ENCODE measurements at places on chromosomes 6 and 20.

GRCh38 chr6:112774319-112774718, 427.2 kb downstream of the RFPL4B start:
- no peak for DNase-seq

GRCh38 chr6:31170987-31171671, 647 bp upstream of the POU5F1 start:
- no peak for DNase-seq

DNA sequence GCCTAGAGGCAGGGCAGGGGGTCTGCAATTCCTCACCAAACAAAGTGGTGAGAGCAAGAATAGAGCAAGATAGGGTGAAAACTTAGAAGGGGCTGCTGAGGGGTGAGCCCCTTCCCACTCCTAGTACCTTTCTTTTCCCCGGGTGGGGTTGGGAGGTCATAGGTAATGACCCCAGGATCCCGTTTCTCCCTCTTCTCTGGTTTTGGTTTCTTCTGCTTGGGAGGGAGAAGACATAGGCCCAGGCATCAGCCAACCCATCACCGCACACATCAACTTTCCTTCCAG, 3.5 kb downstream of the VARS1 start:
- no peak for DNase-seq

GRCh38 chr6:14100138-14100537, 17.4 kb upstream of the CD83 start:
- no peak for DNase-seq

GRCh38 chr6:166642646-166643045, 15.6 kb upstream of the RPS6KA2 start:
- DNase-seq, result no peak

GRCh38 chr20:46552460-46553420, 2.3 kb upstream of the OCSTAMP start:
- peak; percentile 10 for DNase-seq

DNA sequence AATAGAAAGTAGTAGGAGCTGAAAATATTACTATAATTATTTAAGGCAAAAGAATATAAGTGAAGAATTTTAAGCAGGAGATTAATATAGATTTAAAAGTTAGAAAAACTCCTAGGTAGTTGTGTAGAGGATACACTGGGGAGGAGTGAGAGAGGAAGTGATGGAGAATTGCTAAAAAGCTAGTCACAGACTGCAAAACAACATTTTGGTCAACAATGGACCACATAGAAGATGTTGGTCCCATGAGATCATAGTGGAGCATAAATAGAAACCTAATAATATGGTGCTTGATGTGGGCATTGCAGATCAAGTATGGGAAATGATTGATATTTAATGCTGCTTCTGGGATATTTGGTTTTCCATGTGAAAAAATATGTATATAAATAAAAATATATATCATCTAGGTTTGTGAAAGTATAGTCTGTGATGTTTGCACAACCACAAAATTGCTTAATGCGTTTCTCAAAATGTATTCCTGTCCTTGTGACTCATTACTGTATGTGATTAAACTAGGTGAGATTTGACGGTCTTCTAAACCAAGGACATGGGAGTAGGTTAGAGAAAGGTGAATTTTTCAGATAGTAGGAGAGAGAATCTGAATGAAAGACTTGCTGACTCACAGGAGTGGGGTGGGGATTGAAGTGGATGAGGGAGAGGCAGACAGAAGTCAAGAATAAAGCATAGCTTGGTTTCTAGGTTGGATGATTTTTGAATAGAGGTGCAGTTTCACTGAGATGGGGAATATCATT, 174.0 kb downstream of the BCKDHB start:
- DNase-seq, result no peak

DNA sequence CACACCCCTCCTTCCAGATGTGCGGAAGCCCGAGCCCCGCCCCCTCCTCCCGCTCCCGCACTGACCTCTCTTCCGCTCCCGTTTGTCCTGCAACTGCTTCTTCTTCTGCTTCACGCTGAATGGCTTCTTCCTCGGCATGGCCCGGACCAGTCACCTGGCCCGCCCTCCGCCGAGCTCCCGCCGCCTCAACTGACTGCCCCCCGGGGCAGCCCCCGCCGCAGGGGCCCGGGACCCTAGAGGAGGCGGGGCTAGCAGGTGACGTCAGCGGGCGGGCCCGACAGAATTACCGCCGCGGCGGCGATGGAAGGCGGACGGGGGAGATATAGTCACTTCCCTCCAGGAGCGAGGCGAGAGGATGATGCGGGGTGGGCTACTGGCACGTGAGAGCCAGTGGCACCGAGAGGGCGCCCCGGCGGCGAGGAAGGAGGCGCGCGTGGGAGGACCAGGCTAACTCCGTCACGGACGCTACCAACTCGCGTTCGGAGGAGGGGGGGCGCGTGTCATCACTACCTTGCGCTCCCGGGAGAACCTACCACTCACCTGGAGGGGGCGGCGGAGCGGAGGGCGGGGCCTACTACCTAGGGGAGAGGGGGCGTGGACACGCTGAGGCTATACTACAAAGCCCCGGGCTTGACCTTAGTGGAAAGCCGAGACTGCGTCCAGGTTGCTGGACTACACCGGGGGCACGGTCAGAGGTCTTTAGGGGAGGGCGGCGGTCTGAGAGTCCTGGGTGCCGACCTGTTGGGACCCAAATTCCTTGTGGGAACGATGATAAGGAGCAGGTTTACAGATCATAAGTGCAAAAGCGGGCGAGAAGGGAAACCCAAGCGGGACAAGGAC, at the start of gene GNL1:
TSS of gene GNL1 (minus strand) at position 424 of the 840 bp plus-strand sequence. CDS start at position 138, 286 bp downstream.
- DNase-seq, result peak; percentile 97

DNA sequence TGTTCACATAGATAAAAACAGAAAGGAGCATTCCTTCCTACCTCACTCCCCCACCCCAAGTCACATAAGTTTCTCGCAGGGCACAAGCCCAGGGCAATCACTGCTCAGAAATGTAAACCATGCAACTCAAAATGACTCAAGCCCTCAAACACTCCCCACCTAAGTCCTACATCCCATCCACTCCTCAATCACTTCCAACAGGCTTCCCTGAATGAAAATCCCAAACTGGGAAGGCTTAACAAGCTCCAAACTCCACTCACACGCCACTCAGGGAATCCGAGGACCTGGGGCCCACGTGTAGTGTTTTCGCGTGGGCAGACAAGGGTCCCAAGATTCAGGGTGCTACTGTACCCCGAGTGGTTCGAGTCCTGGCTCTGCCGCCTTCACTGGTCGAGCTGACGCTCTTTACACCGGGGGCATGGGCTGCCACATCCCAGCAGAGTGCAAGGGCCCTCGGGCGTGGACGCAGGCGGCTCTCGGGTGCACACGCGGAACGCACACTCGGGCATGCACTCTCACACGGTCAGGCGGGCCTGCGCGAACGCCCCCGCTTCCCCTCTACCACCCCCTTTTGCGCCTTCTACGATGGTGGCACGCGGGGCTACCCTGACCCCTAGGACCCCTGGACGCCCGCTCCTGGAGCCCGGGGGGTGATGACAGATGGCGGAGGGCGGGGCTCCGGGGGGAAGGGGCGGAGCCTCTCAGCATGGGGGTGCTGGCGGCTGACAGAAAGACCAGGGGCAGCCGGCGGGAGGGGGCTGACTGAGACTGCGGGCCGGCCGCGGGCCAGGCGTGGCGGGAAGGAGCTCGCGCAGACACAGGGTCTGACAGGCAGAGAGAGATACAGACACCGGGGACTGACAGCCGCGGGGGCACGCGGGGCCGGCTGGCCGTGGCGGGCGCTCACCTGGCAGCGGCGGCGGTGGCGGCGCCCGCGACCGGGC, 657 bp downstream of the ZHX3 start:
- DNase-seq, result peak; percentile 71

DNA sequence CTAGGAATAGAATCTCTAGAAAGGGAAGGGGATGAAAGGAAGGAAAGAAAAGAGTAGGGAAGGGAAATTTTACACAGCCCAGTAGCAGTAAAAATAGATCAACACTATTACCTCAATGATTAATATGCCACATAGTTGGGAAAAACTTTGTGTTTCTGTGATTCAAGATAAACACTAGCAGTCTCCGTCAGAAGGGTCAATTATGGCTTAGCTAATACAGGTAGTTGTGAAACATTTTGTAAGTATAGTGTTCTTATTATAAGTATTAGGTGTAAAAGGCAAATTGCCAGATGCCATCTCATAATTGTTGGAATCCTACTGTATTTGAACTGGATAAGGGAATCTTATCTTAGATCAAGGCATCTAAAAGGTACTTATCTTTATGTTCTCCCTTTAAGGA, 165.7 kb downstream of the MTFR2 start:
- DNase-seq, result no peak
